ENCODE measurements at places on chromosomes 3 and 15.

GRCh38 chr3:177529716-177530335 is 332.5 kb upstream of the TBL1XR1 start:
- no peak for DNase-seq

DNA sequence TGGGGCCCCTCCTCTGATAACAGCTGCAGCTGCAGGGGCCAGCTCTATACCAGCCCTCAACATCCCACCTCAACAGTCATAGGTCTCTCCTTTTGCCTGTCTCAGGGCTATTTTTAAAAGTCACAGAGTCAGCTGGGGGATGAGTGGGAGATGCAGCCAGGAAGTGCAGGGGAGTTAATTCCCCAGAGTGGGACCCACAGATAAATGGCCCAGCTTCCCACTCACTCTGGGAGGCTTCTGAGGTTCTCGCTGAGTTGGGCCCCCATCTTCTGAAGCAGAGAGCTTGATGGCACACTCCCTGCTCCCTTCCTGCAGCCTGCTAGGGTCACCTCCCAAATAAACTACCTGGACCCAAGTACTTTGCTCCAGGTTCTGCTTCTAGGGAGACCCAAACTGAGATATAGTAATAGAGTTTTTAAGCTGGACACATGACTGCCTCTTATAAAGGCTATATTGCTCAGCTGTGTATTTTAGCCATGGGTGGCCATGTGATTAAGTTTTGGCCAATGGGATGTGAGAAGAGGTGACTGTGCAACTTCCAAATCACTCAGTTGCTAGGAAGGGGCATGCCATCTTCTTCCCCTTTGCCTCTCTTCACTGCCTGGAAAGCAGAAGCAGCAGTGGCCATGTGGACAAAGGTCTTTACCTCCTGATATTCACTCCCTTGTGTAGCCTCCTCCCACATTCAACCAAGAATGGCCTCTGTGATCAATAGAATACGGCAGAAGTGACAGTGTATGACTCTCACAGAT is 15.5 kb upstream of the VIPR1 start:
- DNase-seq: no peak

- DNase-seq: no peak
Observed at GRCh38 chr3:193730511-193730910, 137.5 kb downstream of the OPA1 start.

DNA sequence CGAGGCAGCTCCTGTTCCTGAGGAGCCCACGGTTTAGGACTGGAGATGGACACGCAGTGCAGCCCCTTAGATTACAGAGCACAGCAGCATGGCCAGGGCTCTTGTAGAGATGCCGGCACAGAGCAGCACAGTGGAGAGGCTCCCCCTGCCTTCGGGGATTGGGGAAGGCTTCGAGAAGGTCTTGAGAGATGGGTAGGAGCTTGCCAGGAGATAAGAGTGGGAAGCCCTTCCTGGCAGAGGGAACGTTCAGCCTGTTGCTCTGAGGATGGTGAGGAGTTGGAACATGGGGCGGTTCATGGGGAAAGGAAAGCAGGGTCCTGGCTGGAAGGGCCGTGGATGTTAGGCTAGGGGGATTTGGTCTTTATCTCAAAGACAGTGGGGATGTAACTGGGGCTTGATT is 10.0 kb downstream of the EPB42 start:
- DNase-seq: no peak

DNA sequence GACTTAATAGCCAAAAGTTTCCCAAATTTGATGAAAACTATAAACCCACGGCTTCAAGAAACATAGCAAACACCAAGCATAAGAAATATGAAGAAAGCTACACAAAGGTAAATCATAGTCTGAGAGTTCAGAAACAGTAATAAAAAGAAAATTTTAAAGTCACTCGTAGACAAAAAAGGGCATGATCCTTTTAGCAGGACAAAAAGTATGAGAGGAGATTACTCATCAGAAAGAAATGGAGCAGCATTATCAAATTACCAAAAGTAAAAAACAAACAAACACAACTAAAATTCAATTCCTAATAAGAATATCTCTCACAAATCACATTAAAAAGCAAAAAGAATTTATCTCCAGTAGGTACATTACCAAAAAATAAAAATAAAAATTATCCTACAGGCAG is 279.4 kb upstream of the UBE2E2 start:
- DNase-seq: no peak

DNA sequence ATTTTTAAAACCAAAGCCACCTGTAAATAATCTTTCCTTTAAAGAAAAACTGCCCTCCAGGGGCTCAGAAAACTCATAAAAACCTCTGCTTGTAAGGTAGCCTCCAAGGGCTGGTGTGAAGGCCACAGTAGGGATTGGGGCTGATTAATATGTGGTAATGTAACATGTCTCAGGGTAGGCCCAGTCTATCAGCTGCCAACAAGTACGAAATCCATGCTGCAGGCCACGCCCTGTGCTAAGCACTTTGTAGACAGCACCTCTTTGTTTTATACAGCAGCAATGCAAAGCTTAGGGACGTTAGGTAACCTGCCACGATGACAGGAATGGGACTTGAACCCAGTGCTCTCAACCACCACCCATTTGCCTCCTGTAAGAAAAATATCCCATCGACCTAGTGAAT is 65.6 kb upstream of the PRICKLE2 start:
- DNase-seq: no peak

- no peak for DNase-seq
Observed at GRCh38 chr15:80204231-80204630, 47.8 kb downstream of the CTXND1 start.

DNA sequence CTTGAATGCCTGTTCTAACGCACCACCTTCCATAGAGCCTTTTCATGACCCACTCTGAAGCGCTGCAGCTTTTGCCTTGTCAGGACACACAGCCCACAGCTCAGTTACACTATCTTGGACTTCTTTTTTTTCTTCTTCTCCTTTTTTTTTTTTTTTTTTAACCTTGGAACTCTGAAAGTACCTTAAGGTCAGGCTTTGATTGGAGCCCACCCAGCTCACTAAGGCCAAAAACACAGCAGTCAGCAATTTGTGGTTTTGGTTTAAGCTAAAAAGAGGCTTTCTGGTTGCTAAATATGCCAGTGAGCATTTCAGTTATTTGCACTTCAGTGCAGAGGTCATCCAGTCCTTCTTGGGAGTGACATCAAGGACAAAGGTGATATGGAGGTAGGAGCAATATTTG is 1.7 kb downstream of the SLC25A20 start:
- DNase-seq: no peak

- DNase-seq: no peak
Observed at GRCh38 chr3:132236701-132237651, 80.2 kb upstream of the ACP3 start.

GRCh38 chr3:99777708-99778107 is 40.0 kb upstream of the CMSS1 start:
- no peak for DNase-seq

- no peak for DNase-seq
Observed at GRCh38 chr15:85406916-85407315, 26.5 kb downstream of the AKAP13 start.

DNA sequence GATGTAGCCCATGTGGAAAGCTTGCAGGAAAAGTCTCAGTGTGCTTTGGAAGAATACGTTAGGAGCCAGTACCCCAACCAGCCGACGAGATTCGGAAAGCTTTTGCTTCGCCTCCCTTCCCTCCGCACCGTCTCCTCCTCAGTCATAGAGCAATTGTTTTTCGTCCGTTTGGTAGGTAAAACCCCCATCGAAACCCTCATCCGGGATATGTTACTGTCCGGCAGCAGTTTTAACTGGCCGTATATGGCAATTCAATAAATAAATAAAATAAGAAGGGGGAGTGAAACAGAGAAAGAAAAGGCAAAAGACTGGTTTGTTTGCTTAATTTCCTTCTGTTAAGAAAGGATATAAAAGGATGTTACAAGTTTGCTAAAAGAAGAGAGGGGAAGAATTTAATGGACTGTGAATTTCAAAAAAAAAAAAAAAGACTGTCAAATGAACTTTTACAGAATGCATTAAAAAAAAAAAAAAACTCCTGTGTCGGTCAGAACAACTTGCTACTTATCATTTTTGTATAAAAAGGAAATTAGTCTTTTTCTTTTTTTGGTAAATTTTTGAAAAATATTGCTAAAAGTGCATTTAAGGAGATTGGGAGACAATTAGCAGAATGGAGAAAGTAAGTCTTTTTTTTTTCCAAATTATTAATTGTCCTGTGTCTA is 7.0 kb downstream of the NR2F2 start:
- no peak for DNase-seq

DNA sequence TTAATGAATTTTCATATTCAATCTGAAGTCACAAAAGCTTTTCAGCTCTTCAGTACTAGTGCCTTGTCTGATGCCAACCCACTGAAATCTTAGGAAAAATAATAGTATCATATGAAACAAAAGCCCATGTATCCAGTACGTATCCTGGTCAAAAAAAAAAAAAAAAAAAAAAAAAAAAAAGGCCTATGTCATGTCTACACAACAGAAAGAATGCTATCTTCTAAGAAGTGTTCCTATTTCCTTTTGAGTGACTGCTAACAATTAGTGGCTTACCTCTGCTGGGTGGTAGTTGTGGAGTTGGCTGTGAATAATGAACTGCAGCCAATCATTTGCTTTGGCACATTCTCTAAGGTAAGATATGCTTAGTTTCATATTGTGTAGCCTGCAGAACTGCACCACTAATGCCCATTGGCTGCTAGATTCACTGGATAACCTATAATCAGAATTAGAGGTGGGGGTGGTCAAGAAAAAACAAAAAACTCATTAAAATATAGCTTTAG is 59.6 kb downstream of the EIF3J start:
- DNase-seq: no peak

DNA sequence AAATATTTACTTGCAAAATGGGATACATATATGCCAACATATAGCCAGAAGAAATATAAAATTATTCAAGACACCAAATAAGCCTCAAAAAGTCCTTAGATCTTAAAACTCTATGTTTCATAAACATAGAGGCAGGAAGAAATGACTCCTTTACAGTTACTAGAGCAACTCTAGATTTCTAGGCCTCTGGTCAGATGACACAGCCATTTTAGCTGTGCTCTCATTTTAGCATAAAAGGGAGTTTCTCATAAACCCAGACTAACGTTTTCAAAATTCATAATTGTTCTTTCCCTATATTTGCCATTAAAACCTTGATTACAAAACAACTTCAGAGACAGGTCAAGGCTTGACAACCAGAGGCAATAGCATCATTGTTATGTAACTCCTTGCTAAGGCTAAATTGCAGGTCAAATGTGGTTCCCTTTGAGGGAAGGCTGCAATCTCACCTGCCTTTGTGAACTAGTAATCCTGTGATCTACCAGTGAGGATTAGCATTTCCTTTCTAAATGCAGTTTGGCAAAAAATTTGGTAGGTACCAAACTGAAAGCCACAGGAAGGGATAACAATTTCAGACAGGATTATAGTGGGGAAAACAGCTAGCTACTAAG is 8.2 kb downstream of the THOC7 start:
- no peak for DNase-seq

- DNase-seq: no peak
Observed at GRCh38 chr15:68633231-68634121, 54.7 kb downstream of the CORO2B start.

DNA sequence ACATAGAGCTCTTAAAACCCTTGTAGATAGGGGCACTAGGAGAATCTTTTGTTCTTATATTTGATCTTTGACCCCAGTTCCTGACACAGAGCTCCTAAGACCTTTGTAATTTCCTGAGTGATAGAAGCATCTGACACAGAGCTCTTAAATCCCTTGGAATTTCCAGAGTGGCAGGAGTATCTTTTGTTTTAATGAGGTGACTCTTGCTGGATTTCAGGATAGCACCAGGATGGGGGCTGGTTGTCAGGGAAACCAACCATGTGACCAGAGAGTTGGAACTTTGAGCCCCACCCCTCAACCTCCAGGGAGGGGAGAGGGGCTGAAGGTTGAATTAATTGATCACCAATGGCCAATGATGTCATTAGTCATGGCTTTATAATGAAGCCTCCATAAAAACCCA is 47.6 kb upstream of the ST8SIA2 start:
- DNase-seq: no peak

GRCh38 chr3:112333002-112333380 is at the start of gene CD200:
Gene CD200, plus strand, starts transcription at chr3:112333156. Its CDS starts 57 bp downstream, at chr3:112333213.
- DNase-seq: no peak

GRCh38 chr3:30293621-30294240 is 312.7 kb upstream of the TGFBR2 start:
- DNase-seq: no peak

DNA sequence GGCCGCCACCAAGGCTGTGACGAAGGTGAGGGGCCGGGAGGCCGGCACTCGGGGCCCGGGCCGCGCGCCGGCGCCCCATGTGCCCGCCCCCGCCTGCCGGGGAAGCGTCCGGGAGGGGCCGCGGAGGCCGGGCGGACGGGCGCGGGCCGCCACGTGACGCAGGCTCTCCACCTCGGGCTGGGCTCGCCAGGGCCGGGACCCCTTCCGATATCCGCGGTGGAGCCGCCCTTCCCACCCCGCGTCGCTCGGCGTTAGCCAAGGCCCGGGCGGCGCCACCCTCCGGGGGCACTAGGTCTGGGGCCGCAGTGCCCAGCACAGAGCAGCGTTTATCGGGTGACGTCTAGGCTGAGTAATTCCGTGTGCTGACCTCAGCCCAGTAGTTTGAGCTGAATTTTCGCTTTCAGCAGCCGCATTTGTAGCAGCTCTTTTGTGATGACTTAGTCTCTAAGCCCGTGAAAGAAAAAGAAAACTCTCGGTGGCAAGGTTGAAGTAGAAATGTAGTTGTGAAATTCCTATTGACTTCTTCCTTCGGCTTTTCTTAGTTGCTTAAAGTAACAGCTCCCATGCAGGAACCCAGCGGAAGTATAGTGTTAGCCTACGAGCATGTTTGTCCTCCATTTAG is 885 bp downstream of the CDV3 start:
- DNase-seq: no peak

GRCh38 chr3:30233913-30234646 is 372.3 kb upstream of the TGFBR2 start:
- no peak for DNase-seq

DNA sequence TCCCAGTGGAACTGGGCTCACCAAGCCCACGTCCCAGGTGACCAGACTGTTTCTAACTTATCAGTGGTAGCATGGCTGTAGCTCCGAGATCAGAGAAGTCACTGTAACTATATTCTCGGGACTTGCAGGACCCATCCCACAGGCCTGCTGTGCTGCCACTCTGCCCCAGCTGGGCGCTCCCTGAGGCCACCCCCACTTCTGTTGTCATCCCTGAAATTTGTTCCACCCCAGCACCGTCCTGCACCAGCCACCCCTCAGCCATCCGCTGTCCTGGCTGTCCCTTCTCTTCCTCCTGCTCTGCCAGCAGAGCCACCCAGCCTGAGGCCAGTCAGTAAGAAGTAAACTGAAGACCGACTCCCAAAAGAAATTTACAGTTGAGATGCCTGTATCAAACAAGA is 33.0 kb upstream of the VILL start:
- DNase-seq: no peak

GRCh38 chr3:38479431-38480092 is 16.6 kb upstream of the EXOG start:
- no peak for DNase-seq

- DNase-seq: no peak
Observed at GRCh38 chr3:141240687-141241615, 9.3 kb downstream of the PXYLP1 start.

DNA sequence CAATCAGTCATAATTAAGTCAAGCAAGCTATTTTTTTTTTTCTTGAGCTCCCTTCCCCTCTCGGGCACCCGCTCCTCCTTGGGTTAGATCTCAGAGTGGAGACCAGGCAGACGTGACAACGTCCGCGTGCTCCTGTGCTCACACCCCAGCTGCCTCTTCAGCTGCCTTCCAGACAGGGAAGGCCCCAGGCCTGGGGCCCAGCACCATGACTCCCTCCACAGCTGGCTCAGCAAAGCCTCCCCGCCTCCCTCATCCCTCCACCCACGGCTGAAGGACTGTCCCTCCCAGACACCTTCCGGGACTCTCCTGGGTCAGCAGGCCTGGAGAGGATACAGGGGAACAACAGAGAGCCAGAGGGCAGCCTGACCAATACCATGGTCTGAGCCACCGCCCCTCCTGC is 87.9 kb upstream of the LINGO1 start:
- no peak for DNase-seq

- no peak for DNase-seq
Observed at GRCh38 chr3:52019352-52020080, 23.8 kb upstream of the RPL29 start.
